HAP-1 (cell line): ENCODE measurements at places on chromosomes 11 and 22.

DNA sequence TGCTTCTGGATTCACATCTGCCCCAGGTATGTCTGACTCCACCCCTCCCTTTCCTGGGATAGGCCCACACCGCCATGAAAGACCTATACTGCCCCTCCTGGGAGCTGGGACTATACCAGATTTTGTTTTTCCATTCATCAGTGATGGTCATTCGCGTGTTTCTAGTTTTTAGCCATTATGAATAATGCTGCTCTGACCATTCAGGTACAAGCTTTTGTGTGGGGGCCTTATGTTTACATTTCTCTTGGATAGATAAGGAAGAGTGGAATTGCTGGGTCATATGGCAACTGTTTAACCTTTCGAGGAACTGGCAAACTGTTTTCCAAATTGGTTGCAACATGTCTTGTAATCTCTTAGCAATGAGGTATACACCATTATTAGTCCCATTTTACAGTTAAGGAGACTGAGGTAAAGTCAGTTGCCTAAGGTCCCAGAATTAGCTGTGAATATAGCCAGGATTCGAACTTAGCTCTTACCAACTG, 1.2 kb upstream of the TBC1D10A start:
- DNase-seq: no peak

DNA sequence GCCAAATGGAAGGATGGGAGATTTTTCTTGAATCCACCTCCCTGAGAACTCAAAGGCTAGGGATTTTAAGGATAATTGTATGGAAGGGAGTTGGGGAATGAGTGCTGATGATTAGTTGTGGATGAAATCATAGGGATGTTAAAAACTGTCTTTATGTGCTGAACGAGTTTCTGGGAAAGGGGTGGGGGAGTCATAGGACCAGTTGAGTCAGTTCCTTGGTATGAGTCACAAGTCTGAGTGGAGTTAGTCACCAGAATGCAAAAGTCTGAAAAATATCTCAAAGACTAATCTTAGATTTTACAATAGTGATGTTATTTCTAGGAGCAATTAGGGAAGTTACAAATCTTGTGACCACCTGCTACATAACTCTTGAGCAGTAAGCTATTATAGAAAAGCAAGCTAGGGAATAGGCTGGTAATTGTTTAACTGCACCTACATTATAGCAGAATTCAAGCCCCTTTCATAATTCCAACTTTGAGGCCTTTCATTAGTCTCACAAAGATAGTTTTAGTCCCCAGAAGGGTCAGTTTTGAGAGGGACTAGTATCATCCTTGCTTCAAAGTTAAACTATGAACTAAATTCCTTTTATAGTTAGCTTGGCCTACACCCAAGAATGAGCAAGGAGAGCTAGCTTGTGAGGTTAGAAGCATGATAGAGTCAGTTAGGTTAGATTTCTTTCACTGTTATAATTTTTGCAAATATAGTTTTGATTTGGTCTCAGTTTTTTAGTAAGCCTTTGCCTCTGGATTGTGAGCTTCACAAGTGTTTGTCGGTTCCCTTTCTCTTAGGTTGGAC, 668.0 kb downstream of the ETS1 start:
- no peak for DNase-seq

GRCh38 chr22:30435674-30436126, 10.1 kb downstream of the MTFP1 start:
- peak; percentile 42 for DNase-seq

GRCh38 chr11:101436511-101437142, 147.2 kb downstream of the TRPC6 start:
- DNase-seq: peak; percentile 40

- DNase-seq: peak; percentile 77
These were observed 14.0 kb downstream of the PSMD13 start for GRCh38 chr11:250740-251299.

GRCh38 chr11:74138021-74138420, 32.8 kb downstream of the C2CD3 start:
- DNase-seq: no peak

- no peak for DNase-seq
These were observed 33.4 kb downstream of the TSG101 start for GRCh38 chr11:18493310-18493709.

GRCh38 chr11:93704237-93704636, 37.1 kb downstream of the TAF1D start:
- DNase-seq: no peak

DNA sequence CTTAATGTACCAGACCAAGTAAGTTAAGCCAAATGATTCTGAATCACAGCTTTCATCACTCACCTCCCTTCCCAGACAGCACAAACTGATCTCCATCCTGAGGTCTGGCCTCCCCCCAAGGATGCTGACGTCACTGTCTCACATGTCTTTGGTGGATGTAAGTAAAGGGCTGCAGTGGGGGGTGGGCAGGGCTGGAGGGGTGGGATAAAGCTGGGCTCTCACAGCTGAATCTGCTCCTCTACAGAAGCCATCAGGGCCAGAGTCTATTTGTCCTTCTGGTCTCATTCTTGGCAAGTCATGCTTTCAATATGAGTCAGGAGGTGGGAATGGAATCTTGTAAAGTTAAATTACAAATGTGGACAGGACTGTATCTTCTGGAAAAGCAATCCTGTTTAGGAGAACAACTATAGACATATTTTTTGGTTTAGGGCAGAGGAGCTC, 32.7 kb downstream of the P4HA3 start:
- DNase-seq: no peak
